ENCODE measurements at places on chromosomes 3 and 15. TPM values are rescaled to one million over a fixed set of nuclear protein-coding genes. Genes with fewer than 3 reads are reported as not detected.

- DNase-seq: no peak
These were observed 44.8 kb downstream of the ST8SIA2 start for GRCh38 chr15:92438471-92438870.

Gene NUP210
- 23.8 TPM for total RNA-seq

DNA sequence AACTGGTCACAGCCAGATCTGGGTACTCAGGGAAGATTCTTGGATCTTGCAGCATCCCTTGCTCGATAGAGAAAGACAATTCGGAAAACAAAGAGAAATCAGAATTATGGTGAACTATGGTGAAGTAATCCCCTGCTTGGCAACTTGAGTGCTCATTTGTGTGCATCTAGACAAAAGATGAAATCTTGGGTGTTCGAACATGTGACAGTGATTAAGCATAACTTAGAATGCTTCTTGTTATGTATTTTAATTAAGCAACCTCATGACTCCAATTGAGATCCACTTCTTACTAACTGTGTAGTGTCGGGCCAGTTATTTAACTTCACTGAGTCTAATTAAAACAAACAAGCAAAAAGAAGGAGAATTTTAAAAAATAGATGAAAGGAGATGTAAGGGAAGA, 56.5 kb downstream of the ZNF385D start:
- DNase-seq: no peak

Gene NEK10
- total RNA-seq: 0.67 TPM

Gene FOXL2
- total RNA-seq: not detected

- no peak for DNase-seq
These were observed 57.9 kb upstream of the C2CD4B start for GRCh38 chr15:62223020-62223419.

DNA sequence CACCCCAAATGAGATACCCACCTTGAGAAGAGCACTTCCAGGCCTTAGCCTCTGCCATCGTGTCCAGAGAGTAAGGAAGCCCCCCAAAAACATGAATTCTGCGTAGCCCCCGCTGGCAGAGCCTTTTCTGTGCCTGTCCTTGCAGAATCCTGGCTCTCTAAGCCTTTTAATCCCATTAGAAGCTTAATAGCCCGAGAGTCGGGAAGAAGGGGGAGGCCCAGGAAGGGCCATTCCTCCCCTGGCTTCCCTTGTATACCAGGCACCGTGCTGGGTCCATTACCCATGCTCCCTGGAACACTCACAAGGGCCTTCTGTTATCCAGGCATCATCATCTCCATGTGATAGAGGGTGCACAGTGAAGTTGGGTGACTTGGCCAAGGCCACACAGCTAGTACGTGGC, 7.1 kb downstream of the SPTBN5 start:
- no peak for DNase-seq

- DNase-seq: no peak
These were observed 101.5 kb downstream of the MYRIP start for GRCh38 chr3:39910826-39911464.

All from colonic mucosa (tissue), 4 donors.